Naive thymus-derived CD8-positive, alpha-beta T cell (primary cell): ENCODE measurements at places on chromosomes 7 and 10.

DNA sequence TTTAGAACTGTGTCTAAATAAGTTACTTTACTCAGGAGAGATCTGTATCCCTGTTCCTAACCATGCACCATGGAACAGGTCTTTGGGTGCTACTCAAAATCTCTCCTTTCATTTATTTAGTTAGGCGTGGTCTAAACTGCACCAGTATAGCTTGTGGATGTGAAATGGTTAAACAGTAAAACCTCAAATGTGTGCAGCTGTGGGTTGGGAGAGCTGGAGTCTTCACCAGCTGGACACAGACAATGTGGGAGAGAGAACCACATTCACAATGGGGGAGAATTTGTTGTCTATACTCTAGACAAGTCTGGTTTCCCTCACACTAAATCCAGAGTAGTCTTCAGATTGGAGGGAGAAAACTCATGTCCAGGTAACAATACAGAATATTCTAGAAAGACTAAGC, 31.2 kb upstream of the IKZF1 start:
- DNase-seq, result no peak

GRCh38 chr7:156829669-156830336, 63.2 kb downstream of the LMBR1 start:
- no peak for DNase-seq

GRCh38 chr10:32148864-32149251, 92.6 kb upstream of the KIF5B start:
- no peak for DNase-seq

- DNase-seq, result no peak
These were observed 107.3 kb upstream of the STARD3NL start for GRCh38 chr7:38070718-38071117.

DNA sequence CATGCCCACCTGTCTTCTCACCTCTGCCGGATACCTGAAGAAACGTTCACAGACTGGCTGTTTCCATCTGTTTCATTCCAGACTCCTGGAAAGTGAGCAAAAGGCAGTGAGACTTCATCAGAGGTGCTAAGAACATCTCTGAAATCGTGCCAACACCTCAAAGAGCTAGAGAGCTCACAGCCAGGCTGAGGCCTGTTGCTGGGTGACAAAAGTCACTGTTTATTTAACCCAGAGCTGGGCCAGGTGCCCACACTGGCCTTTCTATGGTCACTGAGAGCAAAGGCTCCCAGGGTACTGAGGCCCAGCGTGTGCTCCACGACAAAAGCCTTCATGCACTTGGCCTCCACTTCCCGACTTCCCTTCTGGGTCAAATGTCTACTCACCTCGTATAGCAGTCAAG, 3.7 kb upstream of the NANOS1 start:
- no peak for DNase-seq

DNA sequence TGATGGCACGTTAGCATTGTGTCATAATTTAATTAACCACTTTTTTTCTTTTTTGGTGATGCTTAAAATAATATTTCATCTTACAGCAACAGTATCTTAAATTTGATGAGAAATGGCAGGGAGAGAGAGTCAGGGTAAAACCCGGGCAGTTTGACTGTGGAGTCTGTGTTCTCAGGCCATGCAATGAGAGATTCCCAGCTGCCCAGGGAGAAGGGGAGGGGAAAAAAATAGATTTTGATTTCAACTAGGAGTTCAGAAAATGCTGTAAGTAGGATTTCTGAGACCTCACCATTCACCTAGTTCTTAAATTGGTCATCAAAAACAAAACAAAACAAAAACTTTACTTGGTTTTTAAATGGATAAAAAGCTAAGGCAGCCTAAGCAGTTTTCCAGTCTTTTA, 37.4 kb upstream of the XPNPEP1 start:
- no peak for DNase-seq

- peak; percentile 62 for DNase-seq
These were observed 78.8 kb downstream of the INPP5A start for GRCh38 chr10:132616170-132616995.

- DNase-seq, result no peak
These were observed 11.3 kb upstream of the CTBP2 start for GRCh38 chr10:125171402-125172306.

DNA sequence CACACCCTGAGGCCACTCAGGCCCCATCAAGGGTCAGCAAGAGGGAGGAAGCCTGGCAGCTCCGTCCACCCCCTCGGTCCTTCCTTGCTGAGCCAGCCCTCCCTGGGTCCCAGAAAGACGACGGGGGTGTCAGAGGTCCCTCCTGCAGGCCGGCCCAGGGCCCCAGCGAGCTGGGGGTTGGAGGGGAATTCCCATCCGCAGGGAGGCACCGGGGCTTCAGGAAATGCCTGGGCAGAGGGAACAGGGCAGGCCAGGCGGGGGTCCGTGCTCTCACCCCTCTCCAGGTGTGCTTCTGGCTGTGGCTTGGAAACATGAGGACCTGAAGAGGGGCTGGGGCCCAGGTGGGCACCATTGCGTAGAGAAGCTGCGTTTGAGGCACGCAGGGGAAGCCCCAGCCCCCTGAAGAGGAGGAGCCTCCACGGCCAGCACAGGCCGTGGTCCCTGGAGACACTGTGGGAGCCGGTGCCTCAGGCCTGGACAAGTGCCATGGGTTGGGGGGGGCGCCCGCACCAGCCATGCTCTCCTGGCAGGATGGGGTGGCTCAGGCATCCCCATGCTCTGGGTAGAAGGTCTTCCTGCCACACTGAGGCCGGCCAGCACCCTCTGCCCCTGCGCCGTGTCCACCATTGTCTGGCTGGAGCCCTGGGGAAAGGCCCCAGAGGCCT, 66.7 kb downstream of the PDGFA start:
- no peak for DNase-seq
